ENCODE measurements at places on chromosomes 5 and 9.

DNA sequence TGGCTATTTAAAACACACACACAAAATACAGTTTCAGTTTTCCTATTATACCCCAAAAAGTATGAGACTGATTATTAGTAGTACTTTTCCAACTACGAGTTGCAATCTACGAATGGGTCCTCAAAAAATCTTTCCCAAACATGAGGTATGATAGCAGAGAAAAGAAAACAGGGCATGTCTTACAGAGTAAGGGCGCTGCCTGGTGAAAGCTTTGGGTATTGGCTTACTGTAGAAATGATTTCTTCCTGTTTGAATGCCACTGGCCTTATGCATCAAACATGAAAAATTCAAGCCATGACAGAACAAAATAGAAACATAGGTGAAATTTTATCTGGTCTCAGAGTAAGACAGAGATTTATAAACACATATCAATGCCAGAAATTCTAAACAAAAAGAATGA, 448.0 kb downstream of the SPOCK1 start:
- no peak for DNase-seq

DNA sequence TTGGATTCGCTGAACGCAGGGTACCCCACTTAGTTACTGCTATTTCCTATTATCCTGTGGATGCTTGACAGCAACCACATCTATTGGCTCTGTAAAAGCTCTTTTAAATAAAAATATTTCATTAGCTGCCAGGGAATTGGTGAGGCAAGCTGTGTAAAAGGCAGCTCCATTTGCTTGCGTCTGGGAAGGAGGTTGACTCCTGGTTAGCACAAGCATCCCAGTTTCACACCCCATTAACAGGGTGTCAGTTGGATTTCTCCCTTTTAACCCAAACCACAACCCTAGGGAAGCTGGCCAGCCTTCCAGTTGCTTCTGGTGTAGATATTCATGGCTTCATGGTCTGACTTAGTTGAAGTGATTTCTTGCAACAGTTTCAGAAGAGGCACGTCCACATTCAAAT, 151.0 kb downstream of the GPBP1 start:
- no peak for DNase-seq

DNA sequence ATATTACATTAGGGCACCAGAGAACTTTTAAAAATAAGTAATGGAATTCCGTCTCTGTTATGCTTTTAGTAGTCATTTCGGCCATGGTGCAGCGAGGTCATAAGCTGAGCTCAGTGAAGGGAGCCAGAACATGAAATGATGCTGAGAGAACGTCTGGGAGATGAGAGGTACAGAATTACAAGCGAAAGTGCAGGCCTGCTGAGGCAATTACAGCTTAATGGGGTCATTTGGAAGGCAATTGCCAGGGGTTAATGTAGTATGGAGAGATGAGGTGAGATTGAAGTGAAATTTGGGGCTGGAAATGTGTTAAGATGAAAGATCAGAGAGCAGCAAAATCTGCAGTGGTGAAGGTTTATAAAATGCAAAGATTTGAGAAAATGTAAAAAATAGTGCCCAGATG, 96.5 kb downstream of the PBX3 start:
- no peak for DNase-seq

DNA sequence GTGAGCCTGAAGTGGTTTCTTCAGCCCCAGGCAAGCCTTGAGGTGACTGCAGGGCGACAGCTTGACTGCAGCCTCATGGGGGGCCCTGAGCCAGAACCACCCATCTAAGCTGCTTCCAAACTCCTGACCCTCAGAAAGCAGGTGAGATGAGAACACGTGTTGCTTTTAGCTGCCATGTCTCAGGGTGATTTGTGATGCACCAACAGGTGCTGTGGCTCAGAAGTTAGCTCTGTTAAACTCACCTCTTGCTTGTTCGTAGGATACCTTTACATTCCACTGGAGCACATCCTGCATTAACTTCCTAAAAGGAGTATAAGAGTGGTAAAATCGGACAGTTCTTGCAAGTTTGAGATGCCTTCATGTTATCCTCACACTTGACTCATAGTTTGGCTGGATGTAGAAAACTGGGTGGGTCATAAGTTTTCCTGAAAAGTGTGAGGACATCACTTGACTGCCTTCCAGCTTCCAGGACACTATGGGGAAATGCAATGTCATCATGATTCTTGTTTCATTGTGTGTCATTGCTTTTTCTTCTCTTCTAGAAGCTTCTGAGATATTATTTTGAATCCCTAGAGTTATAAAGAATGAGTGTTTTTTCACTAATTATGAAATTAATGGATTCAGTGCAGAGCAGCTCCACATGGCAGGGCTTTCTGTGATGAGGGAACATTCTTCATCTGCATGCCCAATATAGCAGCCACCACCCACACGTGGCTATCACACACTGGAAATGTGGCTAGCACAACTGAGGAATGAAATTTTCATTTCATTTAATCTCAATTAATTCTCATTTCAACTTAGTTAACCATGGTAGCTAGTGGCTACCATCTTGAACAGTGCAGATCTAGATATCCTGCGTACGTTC, 92.3 kb downstream of the HSD17B3 start:
- DNase-seq: no peak

DNA sequence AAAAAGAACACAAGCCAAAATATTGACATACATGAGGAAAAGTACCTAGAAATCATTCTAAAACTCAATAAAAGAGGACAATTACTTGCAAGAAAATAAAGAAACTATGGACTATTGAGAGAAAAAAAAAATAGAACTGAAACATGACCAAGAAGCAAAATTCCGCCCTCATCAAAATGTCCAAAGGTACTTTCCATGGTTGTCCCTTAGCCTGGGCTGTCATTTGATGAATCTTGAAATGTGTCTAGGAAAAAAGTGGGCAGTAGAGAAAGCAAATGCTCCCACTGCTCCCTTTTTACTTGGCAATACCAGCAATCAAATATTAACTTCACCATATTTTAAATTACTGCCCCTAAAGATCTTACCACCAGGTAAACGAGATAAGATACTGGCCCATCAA, 10.8 kb downstream of the NRG2 start:
- DNase-seq: no peak

GRCh38 chr9:135775911-135776310, 73.9 kb downstream of the KCNT1 start:
- DNase-seq: no peak

- DNase-seq: no peak
These were observed 6.1 kb upstream of the MOB3B start for GRCh38 chr9:27535701-27536118.

GRCh38 chr9:86674487-86674886, 272.8 kb downstream of the GAS1 start:
- DNase-seq: no peak

DNA sequence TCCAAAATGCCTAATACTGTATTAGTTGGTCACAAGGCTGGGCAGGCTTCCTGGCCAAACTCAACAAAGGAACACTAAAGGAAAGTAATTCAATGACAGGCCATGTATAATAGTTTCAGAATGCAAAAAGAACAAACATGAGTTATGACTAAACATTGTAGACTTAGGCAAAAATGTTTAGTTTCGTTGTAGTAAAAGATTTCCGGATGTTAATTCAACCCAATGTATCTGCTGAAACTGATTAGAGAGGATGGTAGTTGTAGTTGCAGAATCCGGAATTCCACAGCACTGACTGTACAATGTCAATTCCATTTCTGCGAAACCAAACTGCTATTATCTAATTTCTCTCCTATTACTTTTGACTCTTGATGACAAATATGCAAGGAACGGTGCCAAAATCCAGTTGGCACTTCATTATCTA, 117.9 kb upstream of the FST start:
- DNase-seq: no peak

- DNase-seq: no peak
These were observed 11.8 kb downstream of the CCDC187 start for GRCh38 chr9:136292026-136292538.

DNA sequence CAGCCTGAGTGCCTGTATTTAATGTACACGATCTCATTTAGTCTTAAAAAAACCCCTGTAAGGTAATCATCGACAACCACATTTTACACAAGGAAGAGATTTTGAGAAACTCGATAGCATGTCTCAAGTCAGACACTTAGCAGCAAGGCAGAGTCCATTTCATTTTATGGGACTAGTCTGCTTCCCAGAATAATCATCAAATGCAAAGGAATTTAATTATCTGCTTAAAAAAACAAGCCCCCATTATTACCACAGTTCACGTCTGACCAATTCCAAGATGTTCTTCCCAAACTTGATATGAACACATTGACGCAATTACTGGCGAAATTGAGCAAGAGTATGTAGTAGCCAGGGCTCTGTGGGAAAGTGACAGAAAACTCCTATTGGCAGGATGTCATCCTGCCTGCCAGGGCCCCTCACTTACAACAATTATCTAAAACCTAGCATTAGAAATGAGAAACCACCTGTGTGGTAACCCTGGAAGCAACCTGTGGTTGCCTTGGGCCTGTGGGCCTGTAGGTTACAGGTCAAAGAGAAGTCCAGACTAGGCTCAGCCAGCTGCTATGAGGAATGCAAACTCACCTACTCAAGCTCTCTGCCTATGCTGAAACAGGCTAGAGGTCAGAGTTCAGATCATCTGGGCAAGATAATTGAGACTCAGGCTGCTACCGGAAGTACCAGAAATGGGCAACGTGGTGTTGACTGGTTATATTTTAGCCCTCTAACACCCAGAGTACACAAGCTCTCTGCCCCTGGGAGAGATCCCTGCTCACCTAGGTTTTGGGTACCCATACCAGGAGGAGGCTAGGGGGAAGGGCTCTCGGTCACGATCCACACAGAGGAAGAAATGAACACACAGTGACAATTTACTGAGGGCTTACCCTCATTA, 1.6 kb downstream of the B4GALT1 start:
- DNase-seq: no peak

GRCh38 chr5:131994533-131995226, 16.8 kb downstream of the ACSL6 start:
- no peak for DNase-seq

All from stimulated activated CD8-positive, alpha-beta memory T cell treated with anti-CD3 and anti-CD28 coated beads, Interleukin-7, amount 100 ng/mL, for 4 hours (primary cell).